ENCODE measurements at places on chromosomes 4 and X. TPM values are rescaled to one million over a fixed set of nuclear protein-coding genes. Genes with fewer than 3 reads are reported as not detected.

The IL3RA gene
- 2.4 TPM for total RNA-seq

The DUSP21 gene
- not detected for total RNA-seq

The HSPA4L gene
- 2.5 TPM for total RNA-seq

DNA sequence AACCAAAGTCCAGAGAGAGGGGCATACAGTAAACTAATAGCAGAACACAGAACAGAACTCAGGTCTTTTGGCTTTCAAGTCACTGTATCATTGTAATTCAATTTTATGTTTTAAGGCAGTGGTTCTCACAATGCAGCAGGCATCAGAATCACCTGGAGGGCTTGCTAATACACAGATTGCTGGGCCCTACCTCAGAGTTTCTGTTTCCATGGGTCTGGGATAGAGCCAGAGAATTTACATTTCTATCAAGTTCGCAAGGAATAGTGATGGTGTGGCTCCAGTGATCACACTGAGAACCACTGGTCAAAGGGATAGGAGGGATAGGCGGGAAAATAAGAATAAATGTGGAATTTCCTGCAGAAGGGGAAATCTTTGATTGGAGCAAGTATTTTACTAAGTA is 36.7 kb downstream of the LANCL3 start:
- no peak overlapping the region for H3K4me3 ChIP-seq
- H3K27me3 ChIP-seq = no peaks in the 10 kb centered on the region
- H3K27ac ChIP-seq = no peak overlapping the region
- DNase-seq = no peak
- H3K4me1 ChIP-seq = no peaks in the 10 kb centered on the region
- H3K36me3 ChIP-seq = no peaks in the 10 kb centered on the region

The CENPVL2 gene
- not detected for total RNA-seq

GRCh38 chr4:10006601-10007435 is 14.5 kb downstream of the SLC2A9 start:
- no peaks in the 10 kb centered on the region for H3K36me3 ChIP-seq
- H3K27me3 ChIP-seq = no peaks in the 10 kb centered on the region
- H3K27ac ChIP-seq = peak overlapping the region; percentile 20
- peaks cover 10% of the 10 kb centered on the region for H3K4me1 ChIP-seq
- peak overlapping the region; percentile 26 for H3K4me3 ChIP-seq
- peak; percentile 91 for DNase-seq

The USP26 gene
- not detected for total RNA-seq

DNA sequence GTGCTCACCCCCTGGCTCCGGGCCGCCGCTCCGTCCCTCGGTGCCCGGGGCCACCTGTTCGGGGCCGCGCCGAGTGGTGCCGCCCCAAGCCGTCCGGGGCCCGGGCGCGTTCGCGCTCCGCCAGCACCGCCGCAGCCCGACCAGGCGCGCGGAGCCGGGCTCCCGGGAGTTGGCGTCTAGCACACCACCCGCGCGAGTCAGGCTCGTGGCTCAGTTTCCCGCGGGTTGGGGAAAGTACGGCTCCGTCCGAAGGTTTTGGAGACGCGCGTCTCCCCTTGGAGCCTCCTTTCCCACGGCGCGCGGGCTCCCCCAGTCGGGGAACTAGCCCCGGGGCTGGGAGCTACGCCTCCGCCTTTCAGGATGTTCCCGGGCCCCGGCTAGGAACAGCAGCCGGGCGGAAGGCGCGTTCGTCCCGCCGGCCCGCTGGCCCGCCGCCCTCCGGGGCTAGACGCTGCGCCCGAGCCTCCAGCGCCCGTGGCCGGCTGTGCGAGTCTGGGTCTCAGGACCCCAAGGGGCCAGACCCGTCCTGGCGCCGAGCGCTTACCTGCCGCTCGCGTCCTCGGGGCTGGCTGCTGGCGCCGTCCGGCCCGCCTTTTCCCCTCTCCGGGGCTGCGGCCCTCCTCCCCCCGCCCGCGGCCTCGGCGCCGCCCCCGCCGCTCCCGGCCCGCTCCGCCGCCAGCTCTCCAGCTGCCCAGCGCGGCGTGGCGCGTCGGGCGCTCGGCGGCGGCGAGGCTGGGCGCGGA is at the start of gene ADGRG2:
Gene ADGRG2 (minus strand): TSS at position 571 of the 743 bp plus-strand sequence. CDS start 53,634 bp downstream, outside the sequence.
- H3K27me3 ChIP-seq = no peaks in the 10 kb centered on the region
- no peak within 1 kb of the TSS for H3K27ac ChIP-seq
- H3K4me3 ChIP-seq = peak within 1 kb of the TSS; percentile 47
- H3K36me3 ChIP-seq = no peaks in the 10 kb centered on the region

The CYBB gene
- total RNA-seq = 8.2 TPM

DNA sequence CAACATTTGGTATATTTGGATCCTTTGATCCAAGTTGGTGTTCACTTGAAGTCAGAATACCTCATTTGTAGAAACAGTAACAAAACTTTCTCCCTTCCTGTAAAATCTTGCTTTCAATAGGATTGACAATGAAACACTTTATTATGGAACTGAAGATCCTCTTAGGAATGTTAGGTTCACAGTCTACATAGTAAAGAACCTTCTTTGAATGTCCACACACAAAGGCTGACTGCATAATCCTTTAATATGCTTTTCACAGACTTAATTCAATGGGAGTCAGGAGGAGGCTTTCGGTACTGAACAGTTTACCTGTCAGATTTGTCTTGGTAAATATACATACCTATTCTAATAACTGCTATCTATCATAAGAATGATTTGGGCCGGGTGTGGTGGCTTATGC is 188.5 kb downstream of the SPRY1 start:
- DNase-seq = no peak
- H3K4me3 ChIP-seq = no peak overlapping the region
- H3K36me3 ChIP-seq = no peaks in the 10 kb centered on the region
- no peak overlapping the region for H3K27ac ChIP-seq

DNA sequence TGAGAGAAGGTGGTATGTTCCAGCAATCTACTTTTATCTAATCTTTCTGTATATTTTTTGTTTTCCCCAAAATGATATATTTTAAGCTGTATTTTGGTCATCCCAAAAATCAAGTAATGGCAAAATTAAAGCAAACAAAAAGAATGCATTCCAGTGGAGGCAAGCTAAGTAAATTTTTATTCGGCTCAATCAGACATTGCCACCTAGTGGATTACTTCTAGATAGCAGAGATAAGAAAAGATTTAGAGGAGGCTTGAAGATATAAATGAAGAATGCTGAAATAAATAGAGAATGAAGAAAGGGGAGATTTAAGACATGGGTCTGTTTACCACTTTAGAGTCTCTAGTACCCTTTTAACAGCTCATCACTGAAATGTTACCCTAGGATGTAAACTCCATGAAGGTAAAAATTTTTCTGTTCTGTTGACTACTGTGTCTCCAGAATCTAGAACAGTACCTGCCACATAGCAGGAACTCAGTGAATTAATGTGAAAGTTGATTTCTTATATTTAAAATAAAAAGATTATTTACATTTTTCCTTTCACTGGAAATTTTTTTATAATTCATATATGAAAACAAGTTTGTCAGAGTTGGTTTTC is 110.9 kb upstream of the ANK2 start:
- H3K36me3 ChIP-seq = no peaks in the 10 kb centered on the region
- no peak overlapping the region for H3K4me3 ChIP-seq
- DNase-seq = no peak
- no peak overlapping the region for H3K27ac ChIP-seq
- H3K27me3 ChIP-seq = no peaks in the 10 kb centered on the region

GRCh38 chrX:115901241-115901640 is 269.3 kb upstream of the AGTR2 start:
- no peaks in the 10 kb centered on the region for H3K36me3 ChIP-seq
- H3K27ac ChIP-seq = no peak overlapping the region

The MAGEB17 gene
- total RNA-seq = not detected

DNA sequence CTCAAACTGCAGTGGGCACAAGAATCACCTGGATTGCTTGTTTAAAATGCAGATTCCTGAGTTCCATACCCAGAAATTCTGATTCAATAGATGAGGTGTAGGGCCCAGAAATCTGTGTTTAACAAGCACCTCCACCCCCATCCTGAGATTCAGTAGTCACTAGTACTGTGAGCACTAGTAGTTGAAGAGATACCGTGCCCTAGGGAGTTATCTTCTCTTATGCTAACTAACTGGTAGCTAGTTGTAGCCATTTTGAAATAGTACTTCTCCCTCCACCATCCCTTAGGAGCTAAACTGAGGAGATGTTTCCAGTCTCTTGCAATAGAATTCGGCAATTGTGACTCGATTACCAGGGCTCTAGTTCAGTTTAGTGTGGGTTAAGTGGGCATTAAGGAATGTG is 18.4 kb downstream of the KLHL34 start:
- H3K4me3 ChIP-seq = no peak overlapping the region
- H3K4me1 ChIP-seq = no peaks in the 10 kb centered on the region
- H3K36me3 ChIP-seq = no peaks in the 10 kb centered on the region
- no peak for DNase-seq
- no peak overlapping the region for H3K27ac ChIP-seq

The SYTL5 gene
- total RNA-seq = 1.7 TPM

- no peak within 1 kb of the TSS for H3K27ac ChIP-seq
- DNase-seq = peak; percentile 60
- no peaks in the 10 kb centered on the region for H3K4me1 ChIP-seq
- peak within 1 kb of the TSS; percentile 57 for H3K4me3 ChIP-seq
- no peaks in the 10 kb centered on the region for H3K36me3 ChIP-seq
These were observed at the start of the genes SATL1 and ZNF711 for GRCh38 chrX:85243761-85244449. Gene SATL1 (minus strand): TSS chrX:85243779. CDS start chrX:85108968, 134,811 bp downstream. Gene ZNF711 (plus strand): TSS chrX:85243991. CDS start chrX:85247573, 3,582 bp downstream.

GRCh38 chrX:123222920-123223319 is 38.8 kb downstream of the GRIA3 start:
- no peak for DNase-seq
- no peak overlapping the region for H3K27ac ChIP-seq
- no peaks in the 10 kb centered on the region for H3K27me3 ChIP-seq
- no peaks in the 10 kb centered on the region for H3K36me3 ChIP-seq

The SYN1 gene
- total RNA-seq = not detected

The RHOXF1 gene
- 7.2 TPM for total RNA-seq

The FAM184B gene
- not detected for total RNA-seq

The NAP1L2 gene
- total RNA-seq = not detected

DNA sequence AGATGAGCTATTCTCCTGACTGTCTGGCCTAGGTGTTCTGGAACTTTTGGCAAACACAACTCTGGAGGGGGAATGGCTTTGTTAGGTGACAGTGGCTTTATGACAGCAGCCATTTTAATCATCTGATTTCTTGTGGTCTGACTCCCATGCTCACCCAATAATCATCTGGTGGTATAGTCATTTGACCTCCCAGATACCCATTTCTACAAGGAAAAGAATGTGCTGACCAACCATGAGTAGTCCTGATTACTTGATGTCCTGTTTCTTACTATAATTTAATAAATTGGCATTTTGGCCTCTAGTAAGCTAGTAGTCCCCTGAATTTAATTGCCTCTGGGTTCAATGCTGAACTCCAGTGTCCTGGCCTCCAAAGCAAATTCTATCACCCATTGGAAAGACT is 109.9 kb upstream of the DUSP21 start:
- no peaks in the 10 kb centered on the region for H3K36me3 ChIP-seq
- H3K4me3 ChIP-seq = no peak overlapping the region
- H3K27me3 ChIP-seq = no peaks in the 10 kb centered on the region
- DNase-seq = no peak

Data from Peyer's patch (tissue), 4 donors.